ENCODE measurements at places on chromosomes 11 and 22.

DNA sequence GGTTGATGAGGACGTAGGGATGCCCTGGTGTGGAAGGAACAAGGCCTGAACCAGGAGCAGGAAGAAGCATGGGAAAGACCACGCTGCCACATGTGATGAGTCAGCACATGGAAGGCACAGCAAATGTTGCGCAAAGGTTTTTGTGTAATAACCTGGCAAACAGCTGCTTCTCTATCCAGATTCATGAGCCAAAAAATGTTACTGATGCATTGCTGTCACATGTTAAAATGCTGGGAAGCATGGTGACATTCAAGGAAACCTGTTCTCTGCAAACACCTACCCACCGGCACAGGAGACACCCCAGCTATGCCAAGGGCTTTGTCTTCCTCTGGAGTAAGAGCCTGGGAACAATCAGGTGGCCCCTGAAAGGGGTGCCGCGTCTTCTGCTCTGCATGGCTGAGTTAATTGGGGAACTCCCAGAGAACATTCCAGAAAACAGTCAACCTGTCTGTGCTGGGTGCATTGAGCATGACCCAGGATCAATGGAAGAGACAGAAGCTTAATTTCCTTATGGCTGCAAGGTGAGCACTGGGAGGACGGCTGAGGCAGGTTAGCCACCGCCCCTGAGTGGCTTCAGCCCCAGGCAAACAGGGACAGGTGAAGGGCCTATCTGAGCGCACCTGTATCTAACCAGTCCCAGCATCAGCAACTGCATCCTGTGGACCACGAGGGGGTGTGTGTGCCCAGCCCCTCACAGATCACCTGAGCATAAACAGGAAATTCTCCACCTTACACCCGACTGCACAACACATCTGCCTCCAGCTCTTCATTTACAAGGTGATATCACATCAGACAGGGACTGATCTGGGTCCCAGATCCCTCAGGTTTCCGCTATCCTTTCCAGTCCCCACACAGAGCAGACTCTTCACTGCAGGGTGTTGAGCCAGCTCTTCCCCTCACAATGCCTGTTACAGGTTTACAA lies 108.4 kb downstream of the GGTLC2 start:
- DNase-seq: no peak

- no peak for DNase-seq
Observed at GRCh38 chr11:65502555-65503367, 3.9 kb downstream of the MALAT1 start.

DNA sequence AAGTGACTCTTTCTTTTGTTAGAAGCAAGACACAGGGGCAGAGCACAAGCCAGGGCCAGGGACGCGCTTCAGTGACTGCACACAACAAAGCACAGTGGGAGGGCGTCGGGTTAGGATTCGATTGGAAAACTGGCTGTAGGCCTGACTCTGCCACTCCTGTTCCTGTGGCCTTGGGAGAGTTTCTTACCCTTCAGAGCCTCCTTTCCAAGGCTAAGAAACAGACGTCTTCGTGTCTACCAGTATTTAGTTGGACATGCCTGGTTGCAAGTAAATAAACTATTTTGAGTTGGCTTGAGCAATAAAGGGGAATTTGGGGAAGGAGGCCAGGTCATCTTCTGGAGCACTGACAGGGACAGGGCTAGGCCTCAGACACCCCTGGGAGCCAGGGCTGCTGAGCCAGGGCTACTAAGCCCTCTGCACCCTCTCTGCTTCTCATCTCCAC lies 549.1 kb downstream of the INSC start:
- DNase-seq: no peak

DNA sequence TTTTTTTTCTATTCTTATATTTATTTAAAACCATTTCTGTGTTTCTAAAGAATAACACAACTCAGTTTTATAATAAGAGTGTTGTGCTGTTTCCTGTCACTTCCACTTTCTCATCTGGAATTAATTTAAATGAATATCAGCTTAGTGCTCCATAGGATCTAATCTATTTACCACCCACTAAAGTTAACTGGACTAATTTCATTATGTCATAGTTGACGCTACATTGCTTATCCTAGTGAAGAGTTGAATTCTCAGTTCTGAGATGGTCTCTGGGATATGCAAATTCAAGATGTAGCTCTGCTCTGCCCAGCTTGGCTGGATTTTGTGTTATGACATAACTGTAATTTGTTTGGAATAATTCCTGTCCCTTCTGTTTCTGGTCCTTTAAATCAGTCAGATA lies 380.1 kb downstream of the METTL15 start:
- DNase-seq: no peak

- DNase-seq: no peak
Observed at GRCh38 chr11:8699903-8700302, 17.3 kb downstream of the RPL27A start.

GRCh38 chr22:44898236-44898635 lies 111.6 kb downstream of the PHF21B start:
- DNase-seq: no peak

DNA sequence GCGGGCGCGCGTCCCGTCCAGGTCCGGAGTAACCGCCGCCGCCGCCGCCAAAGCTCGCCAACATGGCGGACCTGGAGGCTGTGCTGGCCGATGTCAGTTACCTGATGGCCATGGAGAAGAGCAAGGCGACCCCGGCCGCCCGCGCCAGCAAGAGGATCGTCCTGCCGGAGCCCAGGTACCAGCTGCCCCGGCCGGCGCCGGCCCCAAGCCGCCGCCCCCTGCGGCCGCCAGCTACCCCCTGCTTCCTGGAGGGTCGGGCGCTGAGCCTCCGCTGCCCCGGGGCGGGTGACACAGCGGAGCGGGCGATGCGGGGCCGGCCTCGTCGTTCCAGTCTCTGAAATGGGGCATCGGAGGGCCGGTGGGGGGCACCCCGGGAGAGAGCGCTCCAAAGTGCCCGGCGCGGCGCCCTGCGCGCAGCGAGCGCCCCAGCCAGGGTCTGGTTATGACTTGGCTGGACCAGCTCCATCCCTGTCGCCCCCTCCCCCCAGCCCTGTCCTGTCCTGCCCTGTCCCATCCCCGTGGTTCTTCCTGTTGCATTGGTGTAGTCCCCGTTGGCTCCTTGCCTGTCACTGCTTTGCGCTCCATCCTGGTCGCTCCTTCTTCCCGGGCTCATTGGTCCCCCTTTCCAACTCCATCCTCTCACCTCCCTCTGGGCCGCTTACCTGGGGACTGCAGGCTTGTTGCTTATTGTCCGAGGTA lies 653 bp downstream of the GRK3 start:
- no peak for DNase-seq

- no peak for DNase-seq
Observed at GRCh38 chr11:105179542-105180278, 40.1 kb upstream of the CARD18 start.

GRCh38 chr22:31308181-31308580 lies 15.9 kb upstream of the PIK3IP1 start:
- no peak for DNase-seq

GRCh38 chr11:65633390-65634108 lies 4.4 kb upstream of the SIPA1 start:
- no peak for DNase-seq

DNA sequence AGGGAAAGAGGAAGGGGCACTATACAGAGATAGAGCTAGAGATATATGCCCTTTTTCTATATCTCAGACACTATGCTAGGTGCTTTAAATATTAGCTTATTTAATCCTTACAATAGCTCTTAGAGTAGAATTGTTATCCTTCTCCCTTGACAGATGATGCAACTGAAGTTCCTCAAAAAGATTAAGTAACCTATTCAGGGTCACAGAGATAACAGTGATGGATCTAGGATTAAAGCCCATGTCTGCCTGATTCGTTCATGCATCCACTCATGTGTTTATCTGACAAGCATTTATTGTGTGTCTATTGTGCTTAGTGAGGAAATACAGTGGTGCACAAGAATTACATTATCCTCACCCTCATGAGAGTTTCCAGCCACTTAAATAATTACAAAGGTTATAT lies 8.7 kb downstream of the CCDC83 start:
- DNase-seq: no peak

- no peak for DNase-seq
Observed at GRCh38 chr22:42938976-42939375, 76.0 kb downstream of the PACSIN2 start.

- no peak for DNase-seq
Observed at GRCh38 chr11:3164138-3164551, 965 bp downstream of the OSBPL5 start.

DNA sequence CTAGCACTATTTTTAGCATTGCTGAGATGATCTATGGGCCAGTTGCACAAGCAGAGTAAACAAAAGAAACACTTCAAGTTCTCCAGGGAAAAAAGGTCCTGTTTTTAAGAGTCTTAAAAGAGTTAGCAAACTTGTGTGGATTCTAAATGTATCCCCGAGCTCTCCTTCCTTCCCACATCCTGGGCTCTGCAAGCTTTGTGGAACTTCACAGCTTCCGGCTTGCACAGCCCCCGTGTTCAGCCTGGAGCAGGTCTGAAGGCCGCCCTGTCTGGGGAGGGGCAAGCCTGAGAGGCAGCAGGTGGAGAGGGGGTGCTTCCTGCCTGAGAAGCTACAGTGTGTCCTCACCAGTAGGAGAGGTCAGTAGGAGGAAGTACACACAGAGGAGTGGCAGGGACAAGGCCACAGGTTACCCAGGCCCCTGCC lies 35.1 kb upstream of the SUSD2 start:
- no peak for DNase-seq

DNA sequence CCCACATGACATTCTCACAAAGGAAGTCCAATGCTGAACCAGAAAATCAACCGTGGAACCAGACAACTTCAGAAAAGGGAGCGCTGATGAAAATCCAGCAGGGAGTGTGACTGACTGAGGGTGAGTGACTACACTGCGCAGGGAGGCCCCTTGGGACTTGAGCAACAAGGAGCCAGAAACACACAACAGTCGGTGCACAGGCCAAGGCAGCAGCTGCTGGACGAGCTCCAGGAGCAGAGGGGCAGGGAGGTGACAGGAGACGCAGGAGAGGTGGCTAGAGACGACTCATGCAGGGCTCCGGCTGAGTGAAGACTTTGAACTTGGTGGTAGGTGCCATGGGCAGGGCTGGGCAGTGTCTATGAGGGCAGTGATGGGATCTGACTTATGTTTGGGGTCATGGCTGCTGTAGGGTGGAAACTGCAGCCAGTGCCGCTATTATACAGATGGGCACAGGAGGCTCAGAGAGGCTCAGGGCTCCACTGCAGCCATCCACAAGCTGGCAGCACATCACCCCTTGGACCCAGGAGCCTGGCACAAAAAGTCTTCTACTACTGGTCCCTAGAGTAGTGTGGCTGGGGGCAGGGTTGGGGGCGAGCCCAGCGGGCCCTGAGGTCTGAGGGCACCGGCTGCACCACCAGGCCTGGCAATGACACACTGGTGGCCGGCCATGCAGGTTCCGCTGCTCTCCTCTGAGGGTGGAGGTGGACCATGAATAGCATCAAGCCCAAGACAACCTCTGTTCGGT lies 10.3 kb upstream of the FADD start:
- no peak for DNase-seq

All from stimulated activated CD8-positive, alpha-beta memory T cell treated with anti-CD3 and anti-CD28 coated beads, Interleukin-4, amount 100 ng/mL, for 4 hours (primary cell).